ENCODE measurements at places on chromosomes 12 and 14.
A peak's percentile ranks its signal among the peaks of the same experiment; 100 is the strongest.

- DNase-seq: no peak
These were observed 1.1 kb downstream of the GCH1 start for GRCh38 chr14:54901380-54902142.

GRCh38 chr14:22185191-22185590 lies 403.8 kb downstream of the DAD1 start:
- DNase-seq: no peak

GRCh38 chr14:69073915-69074314 lies 79.0 kb downstream of the DCAF5 start:
- no peak for DNase-seq

- DNase-seq: no peak
These were observed 11.8 kb downstream of the TPH2 start for GRCh38 chr12:71950404-71950803.

DNA sequence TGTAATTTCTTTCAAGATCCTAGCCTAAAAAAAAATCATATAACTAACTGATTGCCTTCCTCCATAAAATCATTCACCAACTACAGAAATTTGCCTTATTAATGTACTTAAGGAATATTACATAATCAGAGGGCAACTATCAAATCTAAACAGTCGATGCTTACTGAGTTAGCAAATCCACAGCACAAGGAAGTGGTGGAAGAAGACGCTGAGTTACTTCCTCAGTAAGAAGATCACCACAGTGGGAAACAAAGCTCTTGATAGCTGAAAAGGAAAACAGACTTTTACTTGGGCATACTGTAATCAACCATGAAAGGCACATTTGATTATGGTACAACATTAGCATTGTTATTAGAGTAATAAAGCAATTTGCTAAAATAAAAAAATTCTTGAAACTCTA lies 48.7 kb downstream of the HEATR5A start:
- DNase-seq: no peak

GRCh38 chr14:50231475-50232275 lies at the start of gene SOS2:
Gene SOS2 (minus strand): TSS chr14:50231578. CDS start chr14:50231283, 295 bp downstream.
- peak; percentile 53 for DNase-seq

DNA sequence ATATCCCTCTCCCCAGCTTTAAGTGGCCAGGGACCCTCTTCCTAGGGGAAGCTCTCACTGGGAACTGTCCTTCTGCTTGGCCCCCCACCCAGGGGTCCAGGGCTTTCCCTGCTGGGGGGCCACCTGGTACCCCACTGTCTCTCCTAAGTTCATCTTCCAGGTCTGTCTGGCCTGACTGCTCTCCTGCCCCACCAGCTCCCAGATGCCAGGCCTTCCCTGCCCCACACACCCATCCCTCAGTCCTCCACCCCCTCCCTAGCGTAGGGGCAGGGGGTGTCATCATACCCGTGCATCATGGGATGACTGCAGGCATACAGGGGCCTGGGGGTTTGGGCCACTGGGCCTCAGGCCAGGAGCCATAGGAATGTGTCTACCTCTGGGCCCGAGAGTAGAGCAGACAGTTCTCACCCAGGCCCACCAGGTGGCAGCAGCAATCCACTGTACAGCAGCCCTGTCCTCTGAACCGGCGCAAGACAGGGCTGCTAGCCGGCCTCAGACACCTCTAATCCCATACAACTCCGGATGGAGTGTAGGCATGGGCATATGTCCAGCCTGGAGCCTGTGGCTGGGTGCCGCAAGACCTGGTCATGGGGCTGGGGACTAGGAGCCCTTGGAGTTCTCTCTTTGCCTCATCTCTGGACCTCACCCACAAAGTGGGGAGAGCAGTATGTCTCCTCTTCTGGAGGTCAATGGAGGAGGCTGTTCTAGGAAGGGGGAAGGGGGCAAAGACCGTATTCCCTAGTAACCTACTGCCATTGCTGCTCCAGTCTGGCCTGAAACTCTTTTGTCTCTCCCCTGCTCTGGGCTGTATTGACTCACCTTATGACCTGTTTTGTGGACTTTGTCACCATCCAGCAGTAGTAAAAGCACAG lies 10.0 kb upstream of the SMARCD1 start:
- DNase-seq: peak; percentile 55

DNA sequence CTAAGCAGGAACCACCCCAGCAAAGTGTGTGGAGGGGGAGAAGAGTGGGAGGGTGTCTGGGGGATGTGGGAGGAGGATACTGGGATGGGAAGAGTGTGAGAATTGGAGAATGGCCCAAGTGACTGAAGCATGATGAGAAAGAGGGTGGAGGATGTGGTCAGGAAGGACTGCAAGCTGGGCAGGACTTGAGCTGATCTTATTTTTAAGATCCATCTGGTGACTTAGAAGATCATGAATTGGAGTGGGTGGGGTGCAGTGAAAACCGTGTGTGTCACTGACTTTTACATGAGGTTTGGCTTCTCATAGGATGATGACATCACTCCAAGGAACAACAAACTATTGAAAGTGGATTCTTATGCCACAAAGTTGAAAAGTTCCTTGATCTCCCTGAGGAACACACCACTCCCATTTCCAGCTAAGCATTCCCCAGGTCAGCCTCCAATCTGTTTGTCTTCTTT lies 287.5 kb downstream of the GALC start:
- no peak for DNase-seq

DNA sequence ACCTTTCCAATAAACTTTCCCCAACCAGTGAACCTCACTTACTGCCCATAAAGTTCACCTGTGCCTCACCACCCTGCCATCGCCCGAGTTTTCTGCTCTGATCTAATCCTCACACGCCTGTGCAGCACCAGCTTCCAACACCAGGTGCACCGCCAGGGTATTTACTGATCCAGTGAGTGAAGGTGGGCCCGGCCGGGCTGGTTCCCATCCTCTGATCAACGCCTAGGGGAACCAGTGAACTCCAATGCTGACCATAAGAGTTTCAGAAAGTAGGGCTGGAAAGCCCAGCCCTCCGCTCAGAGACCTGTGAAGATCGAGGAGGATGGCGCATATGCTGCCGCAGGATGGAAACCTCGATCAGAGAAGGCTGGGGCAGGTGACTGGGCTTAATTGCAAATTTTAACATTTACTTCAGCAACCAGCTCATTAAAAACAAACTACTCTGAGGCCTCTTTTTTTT lies 685 bp upstream of the MYL6B start:
- DNase-seq: peak; percentile 63

- DNase-seq: no peak
These were observed 21.4 kb upstream of the EID3 start for GRCh38 chr12:104282109-104282508.

DNA sequence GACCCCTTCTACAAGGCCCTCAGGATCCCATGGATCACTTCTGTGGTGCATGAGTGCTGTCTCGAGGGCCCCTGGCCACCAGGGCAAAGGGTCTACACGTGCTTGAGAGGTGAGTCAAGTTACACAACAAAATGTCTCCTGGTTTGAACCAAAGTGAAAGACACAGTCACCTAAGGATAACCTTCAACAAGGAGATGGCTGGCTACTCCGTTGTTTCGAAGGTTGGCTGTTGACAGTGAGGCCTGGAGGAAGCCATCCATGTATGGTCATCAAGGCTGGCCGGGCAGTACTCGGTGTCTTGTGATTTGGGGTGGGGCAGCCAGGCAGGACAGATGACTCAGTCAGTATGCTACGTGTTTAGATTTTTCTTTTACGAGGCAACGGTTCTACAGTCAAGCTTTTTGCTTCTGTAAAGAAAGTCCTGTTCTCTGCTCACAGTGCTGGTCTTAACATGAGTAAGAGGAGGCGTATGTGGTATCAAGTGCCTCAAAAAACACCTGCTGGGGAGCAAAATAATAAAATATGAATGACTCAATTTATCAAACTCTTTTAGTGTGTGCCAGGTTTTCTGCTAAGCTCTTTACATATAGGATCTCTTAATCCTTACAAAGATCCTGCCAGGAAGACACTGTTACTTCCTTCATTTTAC lies 18.0 kb upstream of the NT5DC3 start:
- DNase-seq: no peak

DNA sequence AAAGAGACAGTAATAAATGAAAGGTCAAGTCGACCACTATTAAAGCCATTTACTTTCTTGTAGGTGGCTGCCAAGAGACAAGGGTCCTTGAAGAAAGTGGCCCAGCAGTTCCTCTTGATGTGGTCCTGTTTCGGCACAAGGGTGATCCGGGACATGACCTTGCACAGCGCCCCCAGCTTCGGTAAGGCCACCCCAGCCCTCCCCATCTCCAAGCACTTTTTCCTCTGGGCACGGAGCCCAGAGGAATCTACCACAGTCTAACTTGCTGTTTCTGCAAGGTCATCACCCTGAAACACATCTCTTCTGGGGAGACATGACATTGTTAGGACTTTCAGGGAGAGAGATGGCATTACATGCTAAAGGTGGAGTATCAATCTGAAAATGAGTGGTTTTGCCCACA lies 53.8 kb upstream of the RIC8B start:
- DNase-seq: no peak

- no peak for DNase-seq
These were observed 64.8 kb upstream of the TMEM260 start for GRCh38 chr14:56514663-56515371.

DNA sequence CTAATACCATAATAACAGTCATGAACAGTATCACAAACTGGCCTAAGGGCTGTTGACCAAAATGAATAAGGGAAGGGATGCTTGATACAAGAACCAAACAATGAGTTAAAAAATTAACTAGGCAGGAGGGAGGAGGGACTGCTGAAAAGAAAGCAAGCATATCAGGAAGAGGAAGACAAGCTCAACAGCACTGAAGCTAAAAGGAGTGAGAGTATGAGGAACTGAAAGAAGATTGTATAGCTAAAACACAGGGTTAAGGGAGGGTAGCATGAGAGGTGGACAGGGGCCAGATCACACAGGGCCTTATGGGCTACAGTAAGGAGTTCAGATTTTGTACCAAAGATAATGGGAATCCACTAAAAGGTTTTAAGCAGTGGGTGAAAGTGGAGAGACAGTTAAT lies 34.1 kb downstream of the ITGA7 start:
- no peak for DNase-seq

DNA sequence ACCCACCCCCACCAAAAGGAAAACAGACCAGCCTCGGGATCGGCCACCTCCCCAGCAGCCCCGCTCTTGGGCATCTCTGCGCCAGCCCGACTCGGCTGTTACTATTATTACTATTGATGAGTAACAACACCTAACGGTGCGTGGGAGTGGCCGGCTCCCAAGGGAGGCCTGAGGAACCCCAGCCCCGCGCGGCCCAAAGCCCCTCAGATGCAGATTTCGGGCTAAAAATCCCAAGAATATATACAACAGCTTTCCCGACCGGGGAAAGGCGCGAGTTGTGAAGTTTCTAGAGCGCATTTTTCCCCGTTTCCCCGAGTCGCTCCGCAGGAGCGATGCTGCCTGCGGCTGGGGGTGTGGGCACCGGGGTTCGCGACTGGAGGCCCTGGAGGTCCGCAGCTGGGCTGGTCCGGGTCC lies 565 bp downstream of the NT5DC3 start:
- DNase-seq: no peak

DNA sequence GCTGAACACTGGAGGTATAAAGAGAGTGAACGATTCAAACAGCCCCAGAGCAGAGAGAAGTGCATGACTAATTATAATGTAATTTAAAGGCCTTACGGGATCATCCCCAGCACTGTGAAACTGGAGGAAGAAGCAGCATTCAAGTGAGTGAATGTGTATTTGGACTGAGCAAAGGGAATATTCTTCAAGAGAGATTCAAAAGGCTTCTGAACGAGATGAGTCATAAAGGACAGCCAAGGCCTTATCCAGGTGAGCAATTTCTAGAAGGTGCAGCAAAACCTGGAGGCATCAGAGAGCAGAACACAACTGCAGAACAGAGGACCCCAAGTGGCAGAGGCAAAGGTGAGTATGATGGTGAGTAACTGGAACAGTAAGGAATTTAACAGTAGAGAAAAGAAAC lies 127.2 kb downstream of the BCAT1 start:
- DNase-seq: no peak

GRCh38 chr14:77306851-77307496 lies 13.7 kb downstream of the POMT2 start:
- DNase-seq: no peak

DNA sequence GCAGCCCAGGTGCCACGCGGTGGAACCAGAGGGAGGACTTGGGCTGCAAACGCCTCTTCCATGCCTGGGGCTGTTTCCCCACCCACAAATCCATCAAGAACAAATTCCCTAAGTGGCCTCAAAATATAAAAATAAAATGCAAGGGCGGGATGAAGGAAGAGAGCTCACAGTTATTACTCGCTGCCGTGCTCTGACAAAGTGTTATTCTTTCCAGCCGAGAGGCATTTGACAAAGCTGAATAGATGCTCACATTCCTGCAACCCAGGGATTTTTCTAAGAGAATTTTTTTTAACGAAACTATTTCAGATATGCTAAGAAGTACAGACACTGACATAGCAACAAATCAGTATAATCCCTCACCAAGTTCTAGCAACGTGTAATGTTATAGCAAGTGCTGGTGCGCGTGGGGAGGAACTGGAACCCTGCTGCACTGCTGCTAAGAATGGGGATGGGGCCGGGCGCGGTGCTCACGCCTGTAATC lies 70.7 kb downstream of the SCARB1 start:
- no peak for DNase-seq

DNA sequence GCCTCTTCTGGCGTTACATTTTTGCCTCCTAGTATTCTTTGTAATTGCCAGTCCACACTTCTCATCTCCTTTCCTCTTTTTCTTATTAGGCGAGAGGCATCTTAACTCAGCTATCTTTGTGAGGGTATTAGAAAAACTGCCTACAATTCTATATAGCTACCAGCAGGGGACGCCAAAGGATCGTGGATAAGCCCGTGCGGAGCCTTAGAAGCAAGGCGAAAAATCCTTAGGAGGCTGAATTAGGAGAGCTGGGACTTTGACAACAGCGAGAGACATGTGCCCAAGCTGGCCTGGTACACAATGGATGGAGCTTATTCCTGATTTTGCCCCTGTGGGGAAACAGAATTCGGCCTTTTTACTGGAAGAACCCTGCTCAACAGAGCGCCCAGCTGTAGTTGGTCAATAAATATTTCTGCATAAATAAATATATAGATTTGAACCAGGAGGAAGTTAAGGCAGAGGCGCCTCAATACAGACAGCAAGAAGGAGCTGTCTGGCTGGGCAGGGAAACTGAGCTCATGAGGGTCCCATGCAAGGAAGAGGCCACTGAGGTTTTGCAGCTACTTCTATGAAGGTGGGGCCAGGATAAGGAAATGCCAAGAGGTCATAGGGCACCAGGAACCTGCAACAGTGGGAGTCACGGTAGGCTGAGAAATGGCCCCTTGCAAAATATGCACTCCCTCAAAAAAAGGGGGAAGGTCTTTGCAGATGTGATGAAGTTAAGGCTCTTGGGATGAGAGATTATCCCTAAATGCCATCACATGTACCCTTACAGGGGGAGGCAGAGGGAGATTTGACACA lies 14.6 kb upstream of the RBM19 start:
- no peak for DNase-seq

DNA sequence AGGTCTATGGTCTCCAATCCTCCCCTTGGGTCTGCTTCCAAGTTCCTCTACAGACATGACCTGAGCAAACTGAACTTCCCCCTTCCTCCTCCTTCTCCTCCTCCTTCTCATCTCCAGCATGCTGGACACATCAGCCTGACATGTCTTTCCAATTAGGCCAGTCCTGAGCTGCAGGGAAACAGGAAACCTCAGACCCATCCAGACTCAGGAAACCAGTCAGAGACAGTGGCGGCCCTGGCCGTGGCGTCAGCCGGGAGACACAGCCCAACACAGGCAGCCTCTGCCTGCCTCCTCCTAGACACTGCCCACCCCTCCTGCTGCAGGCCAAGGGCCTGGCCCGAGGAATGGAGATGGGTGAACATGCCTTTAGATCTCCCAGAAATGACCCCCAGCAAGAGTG lies 468.8 kb downstream of the BCL11B start:
- no peak for DNase-seq

Measured in activated naive CD4-positive, alpha-beta T cell (primary cell).